Stimulated activated CD4-positive, alpha-beta T cell treated with anti-CD3 and anti-CD28 coated beads, TNF-alpha, amount 100 ng/mL, for 24 hours (primary cell): ENCODE measurements at places on chromosomes 5 and 9.

GRCh38 chr5:134022333-134022732, 17.6 kb upstream of the VDAC1 start:
- DNase-seq = no peak

GRCh38 chr9:136745389-136746154, 2.8 kb downstream of the LCN6 start:
- no peak for DNase-seq

- DNase-seq = no peak
Measured at GRCh38 chr9:134371731-134372130, 45.5 kb downstream of the RXRA start.

GRCh38 chr5:157983906-157984551, 125.1 kb upstream of the CLINT1 start:
- DNase-seq = no peak

- no peak for DNase-seq
Measured at GRCh38 chr9:73243078-73243477, 91.4 kb downstream of the ANXA1 start.

- DNase-seq = no peak
Measured at GRCh38 chr9:72996114-72996513, 43.3 kb upstream of the ALDH1A1 start.

GRCh38 chr9:104138243-104138868, 44.2 kb downstream of the SMC2 start:
- DNase-seq = no peak

GRCh38 chr9:123217128-123217654, 51.2 kb downstream of the STRBP start:
- no peak for DNase-seq

DNA sequence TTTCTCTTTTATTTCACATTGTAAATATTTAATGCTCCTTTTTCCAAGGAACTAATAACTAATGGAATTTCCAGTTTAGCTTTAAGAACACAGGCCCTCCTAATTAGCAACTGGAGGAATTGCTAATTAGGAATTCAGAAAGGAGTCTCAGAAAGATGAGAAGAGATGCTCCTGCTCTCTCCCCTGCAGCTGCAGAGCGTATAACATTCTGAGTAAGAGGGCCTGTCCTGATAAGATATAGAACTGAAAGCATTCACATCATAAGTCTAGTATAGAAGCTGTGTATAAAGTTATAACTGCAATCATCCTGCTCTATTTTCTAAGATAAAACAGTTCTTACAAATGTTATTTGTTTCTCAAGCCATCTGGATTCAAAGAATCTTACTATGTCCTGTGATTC, 83.2 kb downstream of the DTWD2 start:
- no peak for DNase-seq

DNA sequence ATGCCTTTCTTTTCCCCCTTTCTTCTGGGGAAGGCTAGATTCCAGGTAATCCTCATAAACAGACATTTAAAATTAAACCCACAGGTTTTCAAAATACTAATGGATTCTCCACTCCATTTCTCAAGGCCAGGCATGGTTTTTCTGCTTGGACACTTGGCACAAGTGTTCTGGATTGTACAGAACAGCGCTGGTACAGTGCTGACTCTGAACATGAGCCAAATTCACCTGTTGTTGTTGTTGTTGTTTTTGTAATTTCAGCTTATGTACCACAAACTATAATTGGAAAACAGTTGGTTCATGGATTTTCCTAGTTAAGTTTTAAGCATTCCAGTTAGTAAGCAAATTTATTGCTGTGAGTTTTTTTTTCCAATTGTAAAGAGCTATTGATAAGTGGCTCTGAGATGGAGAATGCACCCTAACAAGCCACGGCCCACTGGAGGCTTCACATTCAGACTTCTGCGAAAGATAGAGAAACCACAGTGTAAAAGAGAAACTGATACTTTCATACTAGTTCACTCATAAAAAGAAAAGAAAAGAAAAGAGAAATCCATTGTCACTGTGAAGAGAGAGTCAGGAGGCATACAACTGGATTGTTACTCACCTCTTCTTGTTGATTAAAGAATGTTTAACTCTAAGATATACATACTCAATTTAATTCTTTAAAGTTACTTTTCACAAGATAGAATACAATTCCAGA, 16.2 kb upstream of the ITGA1 start:
- no peak for DNase-seq

DNA sequence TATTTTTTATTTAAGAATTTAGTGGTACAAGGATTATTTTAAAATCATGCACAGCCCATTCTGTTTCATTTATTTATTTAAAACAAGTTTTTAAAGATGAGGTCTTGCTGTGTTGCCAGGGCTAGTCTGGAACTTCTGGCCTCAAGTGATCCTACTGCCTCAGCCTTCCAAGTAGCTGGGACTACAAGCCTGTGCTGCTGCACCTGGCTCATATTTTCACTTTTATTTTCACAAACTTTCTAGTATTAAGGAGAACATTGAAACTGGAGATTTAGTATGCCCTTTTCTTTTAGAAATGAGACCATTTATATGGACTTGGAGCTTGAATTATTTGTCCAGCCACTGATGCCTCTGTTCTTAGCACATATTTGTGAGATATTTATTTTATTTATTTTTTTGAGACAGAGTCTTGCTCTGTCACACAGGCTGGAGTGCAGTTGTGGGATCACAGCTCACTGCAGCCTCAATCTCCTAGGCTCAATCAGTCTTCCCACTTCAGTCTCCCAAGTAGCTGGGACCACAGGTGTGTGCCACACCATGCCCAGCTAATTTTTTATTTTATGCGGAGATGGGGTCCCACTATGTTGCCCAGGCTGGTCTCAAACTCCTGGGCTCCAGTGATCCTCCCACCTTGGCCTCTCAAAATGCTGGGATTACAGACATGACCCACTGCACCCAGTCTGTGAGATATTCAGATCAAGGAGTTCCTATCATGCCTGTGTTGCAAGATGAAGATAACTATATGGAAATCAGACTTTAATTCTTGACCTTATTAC, 7.4 kb downstream of the DMXL1 start:
- no peak for DNase-seq

DNA sequence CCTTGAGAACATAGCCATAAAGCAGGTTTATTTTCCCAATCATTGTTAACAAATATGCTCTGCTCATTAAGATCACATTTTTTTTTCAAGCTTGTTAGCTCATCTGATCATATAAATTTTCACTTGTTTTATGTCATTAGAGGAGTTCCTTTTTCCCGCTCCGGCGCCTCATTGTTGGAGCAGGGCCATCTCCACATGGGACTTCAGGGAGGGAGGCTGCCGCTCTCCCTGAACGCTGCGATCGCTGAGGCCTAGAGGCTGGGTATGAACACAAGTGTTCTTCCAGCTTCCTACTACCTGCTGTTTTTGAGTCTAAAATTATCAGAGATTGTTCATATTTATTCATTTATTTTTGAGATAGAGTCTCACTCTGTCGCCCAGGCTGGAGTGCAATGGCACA, 246.9 kb downstream of the MPDZ start:
- no peak for DNase-seq

GRCh38 chr5:124310453-124310852, 436.0 kb downstream of the ZNF608 start:
- no peak for DNase-seq

DNA sequence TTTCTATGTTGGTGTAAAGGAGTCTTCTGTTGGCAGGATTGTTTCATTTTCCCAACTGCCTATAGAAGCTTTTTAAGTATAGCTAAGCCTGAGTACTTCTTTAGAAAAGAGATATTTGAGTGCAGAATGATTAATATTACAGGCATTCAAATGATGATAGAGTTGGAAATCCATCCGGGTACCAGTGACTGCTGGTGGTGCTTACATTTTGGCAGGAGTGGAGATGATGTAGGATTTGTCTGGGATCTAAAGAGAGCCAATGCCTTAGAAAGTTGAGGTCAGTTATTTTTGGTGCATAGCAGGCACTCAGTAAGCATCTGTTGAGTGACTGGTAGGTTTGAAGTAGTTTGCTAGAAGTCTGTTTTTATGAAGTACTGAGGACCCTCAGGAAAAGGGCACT, 433.5 kb downstream of the DMAC1 start:
- DNase-seq = no peak

- DNase-seq = no peak
Measured at GRCh38 chr5:78236046-78236445, 58.5 kb downstream of the AP3B1 start.

DNA sequence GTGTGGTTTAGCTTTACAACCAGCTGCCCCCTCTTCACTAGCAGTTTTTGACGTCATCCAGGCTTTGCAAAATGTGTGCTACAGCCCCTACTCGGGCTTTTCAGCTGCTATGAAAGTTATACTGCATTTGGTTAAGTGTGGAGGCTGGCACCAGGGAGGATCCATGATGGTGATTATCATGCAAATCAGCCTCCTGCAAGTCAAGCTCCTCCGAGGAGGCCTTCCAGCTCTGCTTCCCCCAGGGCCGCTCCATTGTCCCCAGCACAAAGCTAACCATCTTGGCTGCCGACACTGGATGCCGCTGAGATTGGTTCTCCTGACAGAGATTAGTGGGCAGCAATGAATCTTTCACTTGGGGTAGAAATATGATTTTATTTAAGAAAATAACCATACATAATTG, 159.6 kb downstream of the NR2F1-AS1 start:
- no peak for DNase-seq

GRCh38 chr5:32506201-32506661, 61.7 kb upstream of the ZFR start:
- DNase-seq = no peak

- no peak for DNase-seq
Measured at GRCh38 chr9:132595319-132595718, 12.9 kb downstream of the BARHL1 start.

- peak; percentile 12 for DNase-seq
Measured at GRCh38 chr9:98191671-98192502, 550 bp downstream of the CORO2A start.

GRCh38 chr5:180135967-180136629, 64.5 kb upstream of the RNF130 start:
- DNase-seq = no peak

DNA sequence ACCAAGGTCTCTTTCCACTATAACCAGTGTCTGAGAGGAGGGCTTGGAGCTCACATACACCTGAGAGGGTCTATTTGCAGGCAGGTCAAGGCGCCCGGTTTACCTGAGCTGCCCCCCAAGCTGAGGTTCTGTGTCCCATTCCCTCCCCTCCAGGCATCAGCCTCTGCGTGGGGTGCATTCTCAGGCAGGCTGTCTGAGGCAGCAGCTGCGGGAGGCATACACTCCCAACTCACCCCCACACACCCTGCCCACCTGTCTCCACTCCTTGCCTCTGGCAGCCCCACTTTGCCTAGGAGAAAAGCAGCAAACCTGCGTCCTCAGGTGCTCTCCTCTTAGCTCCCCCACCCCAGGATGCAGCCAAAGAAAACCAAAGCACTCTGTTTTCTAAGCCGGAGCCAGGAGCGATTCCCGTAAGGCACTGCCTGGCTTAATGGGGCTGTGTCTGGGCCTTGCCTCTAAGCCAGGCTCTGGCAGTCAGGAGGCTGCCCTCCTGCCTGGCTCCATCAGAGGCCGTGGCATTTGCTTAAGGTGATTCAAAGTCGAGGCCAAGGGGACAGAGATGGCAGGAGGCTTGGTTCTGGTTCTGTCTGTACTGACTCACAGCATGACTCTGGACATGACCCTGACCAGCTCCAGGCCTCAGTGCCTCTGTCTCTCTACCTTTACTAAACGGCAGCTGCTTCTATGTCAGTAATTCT, 139.2 kb upstream of the TRIM32 start:
- no peak for DNase-seq

DNA sequence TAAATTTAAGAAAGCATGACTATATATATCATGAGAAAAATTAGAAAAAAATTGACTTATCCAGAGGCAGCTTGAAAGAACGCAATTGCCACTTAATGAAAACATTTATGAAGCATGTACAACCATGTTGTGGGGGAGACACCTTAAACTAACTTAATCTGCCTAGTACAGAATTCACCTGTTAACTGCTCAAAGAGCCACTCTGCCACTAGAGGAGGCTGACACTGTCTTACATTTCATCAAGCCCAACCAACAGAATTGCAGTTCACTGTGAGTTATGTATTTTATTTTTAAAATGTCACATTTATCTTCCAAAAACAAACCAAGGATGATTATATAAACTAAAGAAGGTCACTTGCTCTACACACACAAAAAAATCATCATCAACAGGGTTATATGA, 252.9 kb downstream of the MLLT3 start:
- DNase-seq = no peak

DNA sequence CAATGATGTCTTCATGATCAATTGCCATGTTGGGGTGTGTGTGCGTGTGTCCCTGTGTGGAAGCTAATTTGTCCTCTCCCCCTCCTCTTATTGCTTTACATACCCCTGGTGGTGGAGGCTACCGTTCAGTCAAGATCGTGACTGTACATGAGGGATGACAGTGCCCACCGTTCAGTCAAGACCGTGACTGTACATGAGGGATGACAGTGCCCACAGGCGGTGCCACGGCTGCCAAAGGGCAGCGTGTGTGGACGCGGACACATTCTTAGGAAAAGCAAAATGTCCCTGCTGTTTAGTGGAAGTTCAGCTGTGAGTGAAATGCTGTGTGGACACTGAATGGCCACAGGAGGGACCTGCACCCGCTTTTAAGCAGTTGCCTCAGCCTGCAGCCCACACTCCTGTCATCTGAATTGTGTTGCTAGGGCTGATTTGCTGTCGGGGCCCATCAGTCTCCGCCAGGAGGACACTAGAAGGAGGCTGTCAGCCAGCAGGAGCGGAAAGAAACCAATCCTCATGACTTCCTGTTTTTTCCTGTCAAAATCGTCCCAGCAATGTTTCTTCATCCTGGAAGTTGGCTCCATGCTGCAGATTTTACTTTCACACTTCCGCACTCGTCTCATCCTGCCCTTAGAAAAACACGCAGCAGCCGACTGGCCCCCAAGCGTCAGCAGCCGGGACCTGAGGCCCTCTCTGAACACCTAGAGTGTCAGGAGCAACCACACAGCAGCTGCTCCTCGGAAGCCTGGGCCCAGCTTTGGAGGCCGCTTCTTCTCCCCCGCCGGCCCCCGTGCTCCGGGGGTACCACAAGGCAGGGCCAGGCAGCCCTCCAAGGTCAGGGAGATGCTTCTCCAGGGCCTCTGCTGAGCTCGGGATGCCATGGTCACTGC, 9.1 kb downstream of the OR2V1 start:
- DNase-seq = no peak

- no peak for DNase-seq
Measured at GRCh38 chr9:96149533-96150280, 152.3 kb downstream of the HSD17B3 start.

GRCh38 chr9:79800578-79800977, 228.8 kb downstream of the TLE4 start:
- no peak for DNase-seq

GRCh38 chr5:169065400-169065799, 235.5 kb downstream of the SLIT3 start:
- DNase-seq = no peak

DNA sequence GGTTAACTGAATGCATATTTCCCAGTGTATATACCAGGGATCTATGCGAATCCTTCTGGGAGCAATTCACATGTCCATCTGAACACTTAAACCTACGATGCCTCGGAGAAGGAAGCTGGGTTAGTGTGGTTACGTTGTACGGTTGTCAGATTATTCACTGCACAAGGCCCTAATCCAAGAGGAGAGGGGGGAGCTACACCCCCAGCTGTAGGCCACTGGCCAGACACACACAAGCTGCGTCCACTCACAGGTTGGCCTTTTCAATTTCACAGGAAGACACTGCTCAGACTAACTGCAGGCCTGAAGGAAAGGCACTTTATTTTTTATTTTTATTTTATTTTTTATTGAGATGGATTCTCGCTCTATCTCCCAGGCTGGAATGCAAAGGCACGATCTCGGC, 184.5 kb upstream of the GNA14 start:
- DNase-seq = no peak
